ENCODE measurements at places on chromosomes 7 and 10.

DNA sequence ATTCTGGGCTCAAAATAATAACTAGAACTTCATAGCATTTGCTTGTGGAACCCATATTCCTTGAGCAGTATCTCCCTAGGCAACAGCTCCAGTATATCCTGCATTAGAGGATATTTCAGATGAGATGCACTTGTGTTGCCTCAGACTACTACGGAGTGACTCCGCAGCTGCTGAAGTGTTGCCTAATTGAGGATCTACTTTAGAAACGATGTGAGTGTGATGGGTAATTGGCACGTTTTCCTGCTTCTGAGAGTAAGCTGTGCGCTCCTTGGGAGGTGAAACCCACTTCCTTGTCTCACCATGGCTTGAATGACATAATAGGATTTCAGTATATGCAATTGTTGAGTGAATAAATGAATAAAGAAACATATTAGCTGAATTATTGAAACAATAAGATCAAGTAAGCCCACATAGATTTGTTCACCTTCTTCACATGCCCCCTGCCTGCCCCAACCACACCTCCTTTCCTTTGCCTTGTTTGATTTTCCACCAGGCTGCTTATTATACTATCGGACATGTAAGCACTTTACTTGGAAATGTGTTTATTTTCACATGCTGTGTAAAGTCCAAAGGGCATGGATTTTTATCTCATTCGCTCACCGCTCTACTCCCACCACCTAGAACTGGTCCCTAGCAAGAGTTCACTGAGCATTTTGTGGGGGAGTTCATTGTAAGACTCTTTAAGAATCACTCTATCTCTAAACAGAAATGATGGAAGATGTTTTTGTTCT lies 303.8 kb downstream of the KCNMA1 start:
- peak; percentile 40 for DNase-seq

GRCh38 chr10:128776673-128777252 lies 650.5 kb upstream of the MKI67 start:
- DNase-seq: no peak

DNA sequence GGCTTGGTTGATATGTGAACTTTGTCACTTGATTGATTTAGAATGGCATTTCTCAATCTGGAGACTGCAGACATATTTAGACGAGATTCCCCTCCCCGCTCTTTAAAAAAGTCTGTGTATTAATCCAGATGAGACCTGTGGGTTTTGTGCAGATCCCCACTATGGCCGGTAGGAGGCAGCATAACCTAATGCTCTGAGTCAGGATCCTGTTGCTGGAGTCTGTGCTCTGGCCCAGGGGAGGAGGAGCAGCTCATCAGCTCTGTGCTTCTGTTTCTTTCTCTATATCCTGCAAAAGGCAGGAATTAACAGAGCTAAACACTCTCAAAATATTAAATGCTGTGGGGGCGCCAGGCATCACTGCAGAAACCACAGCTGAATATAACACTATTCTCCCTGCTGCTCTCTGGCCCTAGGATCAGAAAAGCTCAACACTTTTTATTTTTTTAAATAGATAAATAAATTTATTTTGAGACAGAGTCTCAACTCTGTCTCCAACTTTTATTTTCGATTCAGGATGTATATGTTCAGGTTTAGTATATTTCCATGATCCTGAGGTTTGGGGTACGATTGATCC lies 23.9 kb upstream of the SEPHS1 start:
- DNase-seq: peak; percentile 78

- DNase-seq: no peak
Measured at GRCh38 chr10:89352802-89353201, 25.0 kb downstream of the IFIT3 start.

DNA sequence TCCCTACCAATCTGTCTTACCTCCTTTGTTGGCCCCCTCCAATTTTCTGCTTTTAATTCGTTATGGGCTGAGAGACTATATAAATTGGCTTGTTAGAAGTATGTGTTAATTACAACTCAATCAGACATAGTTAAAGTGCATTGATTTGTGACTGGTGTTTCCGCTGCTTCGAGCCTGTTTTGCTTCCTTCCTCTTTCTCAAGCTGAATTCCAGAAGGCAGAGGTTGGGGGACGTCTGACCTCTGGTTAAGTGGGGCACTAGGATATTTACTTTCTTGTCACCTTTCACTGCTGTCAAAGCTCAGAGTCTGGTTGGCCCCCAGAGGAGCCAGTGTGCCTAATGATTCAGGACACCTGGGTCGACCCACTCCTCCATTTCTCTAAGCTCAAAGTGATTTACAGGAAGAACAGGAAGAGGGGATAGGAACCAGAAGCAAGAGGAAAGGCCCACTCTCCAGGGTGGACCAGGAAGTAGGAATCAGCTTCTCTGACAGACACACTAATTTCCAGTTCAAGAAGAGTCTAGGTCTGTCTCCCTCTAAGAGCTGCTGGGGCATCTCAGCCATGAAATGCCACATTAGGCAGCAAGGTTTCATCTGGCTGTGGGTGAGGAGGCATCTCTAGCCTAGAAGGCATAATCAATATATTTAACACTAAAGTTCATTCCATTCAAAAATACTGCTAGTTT lies 397.2 kb upstream of the NPVF start:
- DNase-seq: no peak

DNA sequence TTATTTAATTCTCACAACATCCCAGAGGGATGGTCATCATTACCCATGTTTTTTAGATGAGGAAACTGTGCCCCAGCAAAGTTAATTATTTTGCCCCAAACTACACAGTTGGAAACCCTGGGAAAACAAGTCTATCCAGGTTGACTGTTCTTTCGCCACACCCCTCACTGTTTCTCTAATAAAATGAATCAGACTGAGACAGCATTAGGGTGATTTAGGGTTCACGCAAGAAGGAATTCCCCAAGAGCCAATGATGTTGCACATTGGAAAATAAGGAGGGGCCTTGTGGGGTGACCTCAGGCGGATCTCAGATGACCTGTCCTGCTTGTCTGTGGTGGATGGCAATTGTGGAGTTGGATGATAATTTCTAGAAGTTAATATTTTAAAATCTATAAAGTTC lies 135.7 kb upstream of the TBX20 start:
- DNase-seq: no peak

- no peak for DNase-seq
Measured at GRCh38 chr7:74430961-74431466, 22.7 kb upstream of the GTF2IRD1 start.

DNA sequence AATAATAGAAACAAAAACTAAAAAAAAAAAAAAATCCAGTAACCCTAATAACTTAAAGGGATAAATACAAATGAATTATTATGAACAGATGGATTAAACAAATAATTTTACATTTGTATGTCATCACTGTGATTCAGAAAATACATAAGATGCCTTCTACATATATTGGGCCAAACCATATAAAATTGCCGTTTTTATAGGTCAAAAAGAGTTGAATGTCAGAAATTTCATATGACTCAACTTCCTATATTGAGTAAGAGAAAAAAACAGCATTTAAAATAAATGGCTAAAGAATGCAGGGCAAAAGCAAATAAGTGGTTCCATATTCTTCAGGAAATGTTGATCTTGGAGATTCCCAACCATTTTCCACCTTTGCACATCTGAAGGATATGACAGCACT lies 9.4 kb downstream of the SLC35B4 start:
- peak; percentile 50 for DNase-seq

- peak; percentile 33 for DNase-seq
Measured at GRCh38 chr7:147245274-147245673, 1128.7 kb downstream of the CNTNAP2 start.

DNA sequence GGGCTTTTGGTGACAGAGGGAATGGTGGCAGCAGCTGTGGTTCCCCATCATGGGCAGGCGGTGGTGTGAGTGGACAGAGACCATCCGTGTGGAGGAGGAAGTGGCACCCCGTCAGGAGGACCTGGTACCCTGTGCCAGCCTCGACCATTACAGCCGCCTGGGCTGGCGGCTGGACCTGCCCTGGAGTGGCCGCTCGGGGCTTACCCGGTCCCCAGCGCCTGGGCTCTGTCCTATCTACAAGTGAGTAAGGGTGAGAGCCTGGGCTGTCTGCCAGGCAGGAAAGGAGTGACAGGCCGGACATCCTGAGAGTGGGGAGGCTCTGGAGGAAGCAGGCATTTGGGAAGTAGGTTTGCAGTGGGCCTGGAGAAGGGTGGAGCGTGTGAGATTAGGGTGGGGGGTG lies 2.9 kb upstream of the ZNF467 start:
- DNase-seq: no peak

- peak; percentile 94 for DNase-seq
Measured at GRCh38 chr10:22620140-22620857, 94.1 kb downstream of the PIP4K2A start.

- peak; percentile 46 for DNase-seq
Measured at GRCh38 chr7:148242294-148242821, 348.2 kb upstream of the C7orf33 start.

- peak; percentile 64 for DNase-seq
Measured at GRCh38 chr7:133912916-133913697, 214.0 kb upstream of the LRGUK start.

DNA sequence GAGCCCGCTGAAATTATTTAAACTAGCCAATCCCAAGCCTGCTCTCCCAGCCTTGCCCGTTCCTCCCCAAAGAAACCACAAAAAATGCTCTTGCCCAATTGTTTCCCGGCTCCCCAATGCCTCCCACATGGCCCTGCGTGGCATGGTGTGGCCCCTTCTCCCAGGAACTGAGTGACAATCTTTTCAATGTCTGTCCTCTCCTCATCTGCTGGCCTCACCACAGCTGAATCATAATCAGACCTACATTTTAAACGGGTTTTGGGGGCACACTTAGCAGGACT lies 201.5 kb downstream of the PRPF18 start:
- DNase-seq: peak; percentile 59

DNA sequence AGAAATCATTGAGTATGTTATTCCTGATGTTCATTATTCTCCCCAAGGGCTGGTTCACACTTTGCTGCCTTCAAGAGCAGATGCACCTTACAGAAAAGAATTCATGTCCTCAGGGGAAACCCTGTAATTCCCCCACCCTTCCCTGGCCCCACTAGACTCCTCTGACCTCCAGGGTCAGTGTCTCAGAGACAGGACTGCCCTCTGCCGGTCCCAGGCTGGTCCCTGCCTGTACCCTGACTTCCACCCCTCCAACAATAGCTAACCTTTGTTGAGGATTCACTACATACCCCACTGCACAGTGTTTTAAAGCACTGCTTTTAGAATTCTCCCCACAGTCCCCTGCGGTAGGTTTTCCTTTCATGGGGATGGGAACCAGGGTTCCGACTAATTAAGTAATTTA lies 4.4 kb upstream of the SEPHS1 start:
- no peak for DNase-seq

- DNase-seq: no peak
Measured at GRCh38 chr7:2616387-2617324, 15.1 kb upstream of the TTYH3 start.

DNA sequence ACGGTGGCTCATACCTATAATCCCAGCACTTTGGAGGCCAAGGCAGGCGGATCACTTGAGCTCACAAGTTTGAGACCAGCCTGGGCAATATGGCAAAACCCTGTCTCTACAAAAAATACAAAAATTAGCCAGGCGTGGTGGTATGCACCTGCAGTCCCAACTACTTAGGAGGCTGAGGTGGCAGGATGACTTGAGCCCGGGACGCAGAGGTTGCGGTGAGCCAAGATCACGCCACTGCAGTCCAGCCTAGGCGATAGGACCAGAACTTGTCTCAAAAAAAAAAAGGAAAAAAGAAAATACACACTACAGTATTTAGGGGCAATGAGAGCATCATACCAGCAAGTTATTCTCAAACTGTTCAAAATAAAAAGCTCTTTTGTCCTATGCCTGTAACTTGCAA lies 59.5 kb downstream of the ABI1 start:
- DNase-seq: no peak

- no peak for DNase-seq
Measured at GRCh38 chr7:14842523-14842922, 60.0 kb downstream of the DGKB start.

- DNase-seq: no peak
Measured at GRCh38 chr7:122858320-122858719, 27.9 kb downstream of the CADPS2 start.

DNA sequence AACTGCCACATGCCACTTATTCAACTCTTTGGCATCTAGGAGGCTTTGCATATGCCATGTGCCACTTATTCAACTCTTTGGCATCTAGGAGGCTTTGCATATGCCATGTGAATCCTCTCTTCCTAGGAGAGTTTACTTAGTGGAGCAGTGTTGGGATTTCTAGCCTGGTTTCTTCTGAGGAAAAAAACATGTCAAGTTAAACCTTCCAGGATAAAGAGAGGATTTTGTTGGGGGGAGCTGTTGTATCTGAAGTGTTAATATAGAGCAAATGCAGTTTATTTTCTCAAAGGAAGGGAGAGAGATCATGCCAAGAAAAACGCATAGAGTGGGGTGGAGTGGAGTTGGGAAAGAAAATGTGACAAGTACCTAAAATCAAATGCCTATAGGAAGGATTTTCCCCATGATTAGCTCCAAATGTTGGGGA lies 91.5 kb downstream of the MCU start:
- DNase-seq: no peak

- DNase-seq: no peak
Measured at GRCh38 chr10:70135684-70136083, 3.1 kb upstream of the AIFM2 start.

DNA sequence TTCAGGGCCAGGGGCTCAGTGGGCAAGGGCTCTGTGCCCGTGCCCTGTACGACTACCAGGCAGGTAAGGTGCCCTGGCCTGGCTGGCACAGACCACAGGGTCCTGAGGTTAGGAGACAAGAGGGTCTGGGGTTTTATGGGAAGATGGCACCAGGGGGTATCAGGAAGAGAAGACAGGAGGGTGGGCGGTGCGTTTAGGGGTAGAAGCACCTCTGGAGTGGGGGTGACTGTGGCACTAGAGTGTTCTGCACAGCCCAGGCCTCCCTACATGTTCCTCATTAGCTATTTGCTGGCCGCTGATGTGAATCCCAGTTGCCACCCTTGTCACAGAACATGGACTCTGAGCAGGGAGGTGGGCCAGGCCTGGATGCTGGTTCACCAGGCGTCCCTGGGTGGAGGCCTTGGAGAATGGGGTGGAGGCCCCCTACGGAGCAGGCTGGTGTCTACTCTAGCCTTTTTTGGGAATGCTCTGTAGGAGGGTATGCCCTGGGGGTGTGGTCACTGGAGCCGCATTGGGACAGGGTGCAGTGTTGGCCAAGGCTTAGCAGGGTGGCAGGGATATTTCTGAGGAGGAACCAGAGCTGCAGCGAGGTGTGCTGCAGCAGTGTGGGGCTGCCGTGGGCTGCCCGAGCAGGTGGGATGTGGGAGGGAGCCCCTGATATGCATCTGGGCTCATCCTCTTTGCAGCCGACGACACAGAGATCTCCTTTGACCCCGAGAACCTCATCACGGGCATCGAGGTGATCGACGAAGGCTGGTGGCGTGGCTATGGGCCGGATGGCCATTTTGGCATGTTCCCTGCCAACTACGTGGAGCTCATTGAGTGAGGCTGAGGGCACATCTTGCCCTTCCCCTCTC lies 5.0 kb downstream of the PGAM2 start:
- DNase-seq: no peak

DNA sequence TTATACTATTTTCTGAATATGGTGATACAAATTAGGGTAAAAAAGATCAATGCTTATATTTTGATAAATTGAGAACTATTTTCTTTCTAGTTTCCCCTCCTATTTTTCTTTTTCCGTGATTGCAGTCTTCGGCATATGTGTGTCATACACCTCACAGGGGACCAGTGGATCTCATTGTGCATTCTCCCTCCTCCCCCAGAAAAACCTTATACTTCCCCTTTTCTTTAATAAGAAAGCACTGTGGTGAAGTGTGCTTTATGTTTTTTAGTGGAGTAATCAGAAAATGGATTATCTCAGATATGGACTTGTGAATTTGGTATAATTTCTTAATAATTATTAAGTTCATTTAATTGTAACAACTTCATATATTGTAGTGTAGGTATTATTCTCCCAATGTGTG lies 72.8 kb downstream of the BICC1 start:
- no peak for DNase-seq

GRCh38 chr7:102066476-102066875 lies 220.2 kb upstream of the SH2B2 start:
- DNase-seq: no peak

All from AG10803 (cell line).